ENCODE measurements at places on chromosomes 13 and 19.

- DNase-seq: no peak
These were observed 11.6 kb upstream of the RASA3 start for GRCh38 chr13:114143806-114144605.

DNA sequence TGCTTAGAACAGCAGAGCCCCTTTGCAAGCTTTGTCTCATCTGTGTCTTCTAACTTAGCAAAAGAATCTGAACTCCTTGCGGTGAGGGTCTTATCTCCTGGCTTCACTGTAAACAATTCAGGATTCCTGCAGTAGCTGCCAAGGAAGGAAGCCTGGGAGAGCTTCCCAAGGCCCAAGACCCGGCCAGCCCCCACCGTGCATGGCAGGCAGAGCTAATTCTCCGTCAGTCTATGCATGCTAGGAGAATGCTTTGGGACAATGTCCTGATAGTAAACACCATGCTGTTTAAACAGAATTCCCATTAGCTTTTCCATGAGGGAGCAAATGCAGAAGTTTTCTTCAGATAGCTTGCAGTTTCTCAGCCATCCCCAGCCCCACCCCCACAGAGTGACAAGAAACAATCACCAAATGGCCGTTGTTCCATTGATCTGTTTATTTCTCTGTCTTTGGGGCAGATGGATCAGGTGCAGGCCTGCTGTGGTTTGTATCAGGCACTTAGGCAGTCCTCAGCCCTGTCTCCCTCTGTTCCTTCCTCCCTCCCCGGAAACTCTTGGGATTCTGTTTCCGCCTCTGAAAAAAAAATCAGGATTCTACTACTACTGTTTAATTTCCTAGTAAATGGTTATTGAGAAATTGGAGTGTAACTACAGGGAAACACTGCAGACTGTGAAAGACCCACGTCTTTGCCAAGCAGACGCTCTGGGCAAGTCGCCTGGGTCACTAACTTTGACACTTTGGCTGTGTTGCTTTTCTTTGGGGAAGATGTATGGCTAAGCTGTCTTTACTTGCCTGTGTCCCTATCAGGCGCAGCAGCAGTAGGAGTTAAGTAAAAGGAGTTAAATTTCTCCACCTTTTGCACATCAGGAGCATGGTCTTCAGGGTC is 40.7 kb upstream of the SPATA13 start:
- no peak for DNase-seq

GRCh38 chr13:40671956-40672764 is 5.7 kb upstream of the FOXO1 start:
- DNase-seq: no peak

GRCh38 chr13:31982124-31982523 is 49.5 kb upstream of the FRY start:
- DNase-seq: no peak

GRCh38 chr13:65929436-65929835 is 1300.7 kb downstream of the PCDH9 start:
- DNase-seq: no peak

GRCh38 chr13:61408571-61408970 is 7.1 kb downstream of the PCDH20 start:
- DNase-seq: no peak

DNA sequence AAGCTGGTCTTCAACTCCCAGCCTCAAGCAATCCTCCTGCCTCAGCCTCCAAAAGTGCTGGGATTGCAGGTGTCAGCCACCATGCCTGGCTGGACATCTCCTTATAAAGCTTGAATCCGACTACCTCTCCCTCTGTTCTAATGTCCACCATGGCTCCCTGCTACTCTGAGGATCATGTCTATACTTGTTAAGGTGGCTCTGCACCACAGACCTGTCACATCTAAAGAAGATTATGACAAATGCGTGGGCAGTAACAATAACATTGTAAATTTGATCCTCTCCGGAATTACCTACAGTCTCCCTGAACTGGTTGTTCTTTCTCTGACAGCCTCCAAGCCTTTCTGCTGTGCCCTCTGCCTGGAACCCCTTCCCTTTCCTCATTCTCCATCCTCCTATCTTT is 1.8 kb downstream of the NXNL1 start:
- no peak for DNase-seq

DNA sequence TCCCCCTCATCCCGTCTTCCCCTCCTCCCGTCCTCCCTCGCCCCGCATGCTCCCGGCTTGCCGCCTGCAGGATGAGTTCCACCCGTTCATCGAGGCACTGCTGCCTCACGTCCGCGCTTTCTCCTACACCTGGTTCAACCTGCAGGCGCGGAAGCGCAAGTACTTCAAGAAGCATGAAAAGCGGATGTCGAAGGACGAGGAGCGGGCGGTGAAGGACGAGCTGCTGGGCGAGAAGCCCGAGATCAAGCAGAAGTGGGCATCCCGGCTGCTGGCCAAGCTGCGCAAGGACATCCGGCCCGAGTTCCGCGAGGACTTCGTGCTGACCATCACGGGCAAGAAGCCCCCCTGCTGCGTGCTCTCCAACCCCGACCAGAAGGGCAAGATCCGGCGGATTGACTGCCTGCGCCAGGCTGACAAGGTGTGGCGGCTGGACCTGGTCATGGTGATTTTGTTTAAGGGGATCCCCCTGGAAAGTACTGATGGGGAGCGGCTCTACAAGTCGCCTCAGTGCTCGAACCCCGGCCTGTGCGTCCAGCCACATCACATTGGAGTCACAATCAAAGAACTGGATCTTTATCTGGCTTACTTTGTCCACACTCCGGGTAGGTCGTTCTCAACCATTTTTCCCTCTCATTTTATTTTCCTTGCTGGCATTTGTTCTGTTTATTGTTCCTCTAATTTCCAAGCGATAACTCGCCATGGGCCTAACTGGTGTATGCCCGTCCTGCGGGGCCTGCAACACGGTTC is 29.8 kb downstream of the NFIX start:
- no peak for DNase-seq

DNA sequence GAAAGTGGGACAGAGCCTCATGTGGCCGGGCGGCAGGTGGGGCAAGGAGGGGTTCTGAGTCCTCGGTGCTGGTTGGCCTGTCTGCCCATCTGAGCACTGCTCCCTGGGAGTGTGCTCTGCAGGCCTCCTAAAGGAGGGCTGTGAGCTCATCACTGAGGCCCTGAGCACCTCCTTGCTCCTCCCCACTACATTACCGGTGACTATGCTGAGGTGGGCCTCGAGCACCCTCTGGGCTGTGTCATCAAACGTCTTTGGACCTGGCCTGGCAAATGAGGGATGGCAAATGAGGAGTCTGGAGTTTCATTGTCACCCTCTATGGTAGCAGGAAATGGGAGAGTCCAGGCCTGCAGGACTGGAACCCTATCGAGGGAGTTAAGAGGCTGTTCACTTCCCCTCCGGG is 38.8 kb upstream of the ZNF429 start:
- no peak for DNase-seq

GRCh38 chr19:2627319-2627829 is 75.1 kb downstream of the GNG7 start:
- DNase-seq: no peak

- DNase-seq: no peak
These were observed 143.9 kb upstream of the ZNF536 start for GRCh38 chr19:30228113-30228834.

GRCh38 chr19:30113186-30113585 is 171.1 kb downstream of the URI1 start:
- DNase-seq: no peak

DNA sequence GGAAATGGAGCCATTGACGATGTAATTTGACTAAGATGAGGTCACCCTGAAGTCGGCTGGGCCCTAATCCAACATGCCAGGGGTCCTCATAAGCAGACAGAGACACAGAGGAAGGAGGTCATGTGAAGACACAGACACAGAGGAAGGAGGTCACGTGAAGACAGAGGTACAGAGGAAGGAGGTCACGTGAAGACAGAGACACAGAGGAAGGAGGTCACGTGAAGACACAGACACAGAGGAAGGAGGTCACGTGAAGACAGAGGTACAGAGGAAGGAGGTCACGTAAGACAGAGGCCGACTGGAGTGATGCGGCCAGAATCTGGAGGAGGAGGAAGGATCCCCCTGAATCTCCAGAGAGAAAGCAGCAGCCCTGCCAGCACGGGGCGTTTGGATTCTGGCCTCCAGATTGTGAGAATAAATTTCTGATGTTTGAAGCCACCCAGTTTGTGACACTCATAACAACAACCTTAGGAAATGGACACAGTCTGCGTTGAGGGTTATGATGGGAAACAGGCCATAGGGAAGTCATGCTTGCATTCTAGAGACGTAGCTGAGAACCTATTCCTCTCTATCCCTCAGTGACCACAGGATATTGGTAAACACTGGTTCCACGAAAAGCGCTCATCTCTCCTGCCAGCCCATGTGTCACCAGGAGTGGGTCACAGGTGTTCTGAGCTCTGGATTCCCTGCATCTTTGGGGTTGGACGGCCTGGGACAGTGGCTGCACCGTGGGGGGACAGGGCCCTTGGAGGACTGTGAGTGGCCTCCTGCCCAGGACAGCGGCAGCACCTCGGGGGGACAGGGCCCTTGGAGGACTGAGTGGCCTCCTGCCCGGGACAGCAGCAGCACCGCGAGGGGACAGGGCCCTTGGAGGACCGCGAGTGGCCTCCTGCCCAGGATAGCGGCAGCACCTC is 108.5 kb downstream of the SOX1 start:
- no peak for DNase-seq

DNA sequence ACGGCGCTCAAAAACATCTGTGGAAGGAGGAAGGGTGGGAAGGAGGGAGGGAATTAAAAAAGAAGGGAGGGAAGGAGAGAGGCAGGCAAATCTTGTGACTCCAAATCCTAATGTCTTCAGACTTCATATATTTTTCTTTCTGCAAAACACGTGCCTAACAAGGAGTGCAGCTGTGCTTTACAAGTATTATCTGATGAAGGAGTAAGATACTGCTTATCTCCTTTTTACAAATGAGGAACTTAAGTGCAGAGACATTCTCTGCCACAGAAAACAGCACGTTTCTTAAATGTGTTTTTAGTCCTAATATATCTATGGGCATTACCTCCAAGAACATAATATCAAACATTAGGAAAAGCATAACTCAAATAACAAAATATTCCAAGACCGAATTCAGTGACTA is 6.5 kb downstream of the FLT3 start:
- DNase-seq: peak; percentile 20

- DNase-seq: no peak
These were observed 134.7 kb downstream of the FGF14 start for GRCh38 chr13:102267191-102267590.

DNA sequence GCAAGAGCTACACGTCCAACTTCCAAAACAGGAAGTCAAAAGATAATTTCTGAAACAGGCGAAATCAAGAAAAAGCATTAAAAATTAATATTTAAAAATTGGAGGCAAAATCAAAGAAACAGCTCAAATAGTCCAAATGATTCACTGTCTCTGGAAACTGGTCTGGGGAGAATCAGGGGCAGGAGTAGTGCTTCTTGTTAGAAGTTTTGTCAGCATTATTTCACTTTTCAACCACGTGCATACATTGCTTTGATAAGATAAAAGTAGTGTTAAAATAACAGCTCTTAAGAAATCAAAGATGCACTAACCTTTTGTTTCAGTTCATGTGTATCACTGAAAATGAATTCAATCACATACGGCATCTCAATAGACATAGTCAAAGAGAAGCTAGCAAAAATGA is 53.8 kb downstream of the PARP4 start:
- DNase-seq: no peak

DNA sequence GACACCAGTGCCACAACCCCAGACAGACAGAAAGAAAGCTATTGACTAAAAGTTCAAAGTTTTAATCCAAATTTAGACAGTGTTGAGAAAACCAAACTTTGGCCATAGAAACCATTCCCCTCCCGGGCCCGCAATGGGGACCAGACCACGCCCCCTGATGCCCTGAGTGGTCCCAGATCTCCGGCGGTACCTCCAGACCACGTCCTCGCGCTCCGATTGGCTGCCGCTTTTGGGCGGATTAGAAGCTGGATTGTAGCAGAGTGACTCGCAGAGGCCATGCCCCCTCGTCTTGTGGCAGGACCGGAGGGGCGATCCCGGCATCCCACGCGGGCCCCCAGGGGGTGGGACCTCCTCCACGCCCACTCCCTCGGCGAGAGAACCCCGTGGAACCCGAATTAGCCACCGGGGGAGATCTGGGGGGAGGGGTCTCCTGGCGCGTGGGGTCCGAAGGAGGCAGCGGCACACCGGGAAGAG is 797 bp upstream of the HSD17B14 start:
- peak; percentile 79 for DNase-seq

DNA sequence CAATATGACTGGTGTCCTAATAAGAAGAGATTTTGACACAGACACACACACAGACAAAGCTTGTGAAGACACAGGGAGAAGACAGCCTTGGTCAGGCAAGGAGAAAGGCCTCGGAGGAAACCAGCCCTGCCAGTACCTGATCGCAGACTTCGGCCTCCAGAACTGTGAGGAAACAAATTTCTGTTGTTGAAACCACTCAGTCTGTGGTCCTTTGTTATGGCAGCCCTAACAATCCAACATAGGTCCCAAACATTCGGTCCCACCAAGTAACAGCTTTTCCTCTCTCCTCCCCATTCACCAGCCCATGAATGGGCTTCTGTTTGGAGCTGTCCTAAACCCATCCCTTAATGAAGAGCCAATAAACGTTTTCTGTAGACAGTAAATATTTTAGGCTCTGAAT is 36.4 kb upstream of the UBAC2 start:
- no peak for DNase-seq
